ENCODE measurements at places on chromosomes 4 and X. TPM values are rescaled to one million over a fixed set of nuclear protein-coding genes. Genes with fewer than 3 reads are reported as not detected.

Gene SSX4B
- total RNA-seq, result not detected

GRCh38 chrX:5559386-5559785 is 669.3 kb downstream of the NLGN4X start:
- no peak for DNase-seq

Gene CFAP47
- 0.05 TPM for total RNA-seq

- DNase-seq, result no peak
These were observed 6.9 kb downstream of the PJA1 start for GRCh38 chrX:69158166-69158980.

DNA sequence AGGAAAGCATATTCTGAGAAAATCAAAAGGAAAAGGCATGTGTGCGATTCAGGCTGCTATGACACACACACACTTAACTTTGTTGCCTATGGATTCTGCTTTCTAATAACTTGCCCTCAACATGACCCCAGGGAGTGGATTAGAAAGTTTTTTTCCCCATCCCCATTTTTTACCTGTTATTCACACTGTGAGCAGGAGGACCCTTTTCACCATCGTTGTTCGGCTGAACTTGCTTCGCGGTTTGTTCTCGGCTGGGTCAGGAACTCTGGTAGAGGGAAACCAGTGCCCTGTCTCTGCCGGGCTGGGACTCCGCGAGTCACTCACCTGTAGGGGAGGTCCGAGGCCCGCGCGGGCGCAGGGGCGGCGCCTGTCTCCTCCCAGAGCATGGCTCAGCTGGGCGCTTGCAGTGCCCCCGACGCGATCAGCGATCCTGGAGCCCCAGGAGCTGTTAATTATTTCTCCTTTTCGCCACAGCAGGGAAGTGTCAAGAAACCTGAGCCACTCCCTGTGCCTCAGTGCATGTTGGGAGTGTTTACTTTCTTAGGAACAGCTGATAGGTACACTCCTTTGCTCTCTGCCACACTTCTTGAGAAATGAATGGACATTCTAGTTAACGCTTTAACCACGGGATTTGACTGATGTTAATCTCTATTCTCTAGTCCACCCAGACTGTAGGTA is at the start of gene RASSF6:
Gene RASSF6 (minus strand): TSS at position 322 of the 678 bp plus-strand sequence. CDS start 8,641 bp downstream, outside the sequence.
- DNase-seq, result no peak

- no peak for DNase-seq
These were observed 70.9 kb upstream of the FAT4 start for GRCh38 chr4:125243789-125244397.

GRCh38 chr4:123359449-123360315 is 36.9 kb upstream of the SPRY1 start:
- DNase-seq, result no peak

Gene IL2RG
- 91.6 TPM for total RNA-seq

GRCh38 chr4:72629540-72629939 is 60.5 kb upstream of the ADAMTS3 start:
- no peak for DNase-seq

Gene GASK1B
- 5.7 TPM for total RNA-seq

- no peak for DNase-seq
These were observed 62.6 kb downstream of the SORCS2 start for GRCh38 chr4:7254736-7255487.

Gene SATL1
- total RNA-seq, result 0.09 TPM

DNA sequence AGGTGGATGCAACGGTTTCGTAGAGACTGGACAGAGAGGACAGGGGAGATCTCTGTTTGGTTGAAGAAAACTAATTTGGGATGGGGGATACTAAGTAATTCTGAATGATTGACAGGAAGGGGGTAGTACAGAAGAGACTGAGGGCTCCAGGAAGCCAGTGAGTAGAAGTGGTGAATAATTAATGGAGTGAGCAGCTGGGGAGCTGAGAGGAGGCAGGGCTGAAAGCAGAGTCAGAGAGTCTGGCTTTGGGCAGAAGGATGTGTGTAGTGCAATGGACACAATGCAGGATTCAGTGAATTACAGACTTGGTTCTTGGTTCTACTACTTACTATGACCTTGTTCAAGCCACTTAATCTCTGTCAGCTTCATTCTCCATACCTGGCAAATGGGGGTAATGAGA is 161.7 kb downstream of the RBMX2 start:
- DNase-seq, result no peak
